ENCODE measurements at places on chromosomes 2 and 18. TPM values are rescaled to one million over a fixed set of nuclear protein-coding genes. Genes with fewer than 3 reads are reported as not detected.

EPHA4 gene
- 31.0 TPM for total RNA-seq

CIB4 gene
- not detected for total RNA-seq

DPP4 gene
- 2.5 TPM for total RNA-seq

SOX11 gene
- total RNA-seq: 1.5 TPM

CPO gene
- not detected for total RNA-seq

- no peak for DNase-seq
These were observed 441 bp downstream of the MPHOSPH10 start for GRCh38 chr2:71130905-71131244.

- no peak for DNase-seq
These were observed 2.1 kb downstream of the PROKR1 start for GRCh38 chr2:68645523-68645922.

DNA sequence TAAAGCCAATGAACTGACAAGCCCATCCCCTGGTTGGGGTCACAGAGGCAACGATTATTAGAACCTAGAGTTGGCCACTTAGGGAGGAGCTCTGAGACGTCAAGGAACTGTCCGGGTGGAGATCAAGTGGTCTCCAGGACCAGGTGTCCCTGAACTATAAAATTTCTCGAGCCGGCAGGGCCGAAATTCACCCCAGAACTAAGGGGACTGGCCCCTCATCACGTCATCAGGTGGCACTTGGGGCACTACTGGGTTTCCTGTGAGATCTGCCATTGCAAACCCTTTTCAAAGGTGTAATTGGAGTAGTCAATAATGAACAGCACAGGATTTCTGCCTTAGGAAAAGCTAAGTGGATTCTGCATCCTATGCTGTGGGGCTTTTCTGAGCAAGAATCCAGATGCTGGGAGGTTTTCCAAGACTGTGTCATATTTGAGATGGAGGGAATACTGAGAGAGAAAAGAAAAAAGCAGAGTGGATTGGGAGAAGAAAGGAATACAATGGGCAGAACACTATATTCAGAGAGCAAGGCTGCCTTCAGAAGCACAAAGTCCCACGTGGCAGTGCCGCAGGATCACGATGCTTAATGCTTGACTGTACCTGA is 113.6 kb downstream of the ALPK2 start:
- no peak for DNase-seq

- no peak for DNase-seq
These were observed 54.4 kb upstream of the MYO3B start for GRCh38 chr2:170123593-170123992.

DNA sequence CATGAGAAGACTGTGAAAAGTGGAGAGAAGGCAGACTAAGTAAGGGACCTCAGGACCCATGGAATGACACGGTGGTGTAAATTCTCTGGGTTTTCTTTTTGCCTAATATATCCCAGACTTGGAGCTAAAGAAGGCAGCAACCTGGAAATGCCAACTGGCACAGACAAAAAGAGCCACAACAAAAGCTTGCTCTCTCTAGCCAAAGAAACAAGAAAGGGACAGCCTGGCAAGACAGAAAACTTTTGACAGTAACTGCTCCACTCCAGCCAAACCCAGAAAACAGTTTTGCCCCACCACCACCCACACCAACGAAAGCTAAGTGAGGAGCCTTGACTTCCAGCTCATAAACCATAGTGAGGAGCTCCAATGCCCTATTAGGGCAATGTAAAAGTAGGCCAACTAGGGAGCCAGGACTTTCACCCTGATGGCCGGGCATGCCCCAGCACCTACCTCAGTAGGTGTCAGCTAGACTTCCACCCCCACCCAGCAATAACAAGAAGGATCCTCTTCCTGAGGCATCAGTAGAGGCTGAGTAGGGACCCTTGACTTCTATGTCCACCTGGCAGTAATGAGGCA is 35.5 kb downstream of the PELI1 start:
- no peak for DNase-seq

GRCh38 chr2:30250421-30250820 is 19.1 kb downstream of the LBH start:
- no peak for DNase-seq

DNA sequence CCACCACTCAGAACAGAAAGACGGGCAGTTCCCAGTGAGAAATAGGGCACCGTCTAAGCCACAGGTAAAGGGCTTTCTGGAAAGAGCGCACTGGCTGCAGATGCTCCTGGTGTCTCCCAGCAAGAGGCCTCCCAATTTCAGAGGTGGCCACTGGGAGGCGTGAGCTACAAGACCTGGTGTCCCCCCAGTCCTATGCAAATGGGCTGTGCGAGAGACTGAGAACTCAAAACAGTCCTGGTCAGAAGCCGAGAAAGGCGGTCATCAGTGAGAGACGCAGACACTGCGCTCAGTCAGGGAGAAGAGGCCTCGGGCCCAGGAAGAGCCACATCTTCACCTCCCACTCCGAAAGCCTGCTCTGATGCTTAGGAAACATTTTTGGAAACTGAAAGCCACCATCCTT is 179.5 kb downstream of the EIPR1 start:
- no peak for DNase-seq
